RCC 7860 (cell line): ENCODE measurements at places on chromosomes 16 and 17.

GRCh38 chr16:19745286-19746010, 27.4 kb downstream of the IQCK start:
- no peak for DNase-seq

- DNase-seq: no peak
These were observed 15.4 kb downstream of the DNAAF8 start for GRCh38 chr16:4749700-4750257.

GRCh38 chr17:41654678-41655607, 30.6 kb upstream of the KRT17 start:
- DNase-seq: no peak

- DNase-seq: peak; percentile 10
These were observed 37.4 kb downstream of the ARHGAP23 start for GRCh38 chr17:38465391-38466345.

DNA sequence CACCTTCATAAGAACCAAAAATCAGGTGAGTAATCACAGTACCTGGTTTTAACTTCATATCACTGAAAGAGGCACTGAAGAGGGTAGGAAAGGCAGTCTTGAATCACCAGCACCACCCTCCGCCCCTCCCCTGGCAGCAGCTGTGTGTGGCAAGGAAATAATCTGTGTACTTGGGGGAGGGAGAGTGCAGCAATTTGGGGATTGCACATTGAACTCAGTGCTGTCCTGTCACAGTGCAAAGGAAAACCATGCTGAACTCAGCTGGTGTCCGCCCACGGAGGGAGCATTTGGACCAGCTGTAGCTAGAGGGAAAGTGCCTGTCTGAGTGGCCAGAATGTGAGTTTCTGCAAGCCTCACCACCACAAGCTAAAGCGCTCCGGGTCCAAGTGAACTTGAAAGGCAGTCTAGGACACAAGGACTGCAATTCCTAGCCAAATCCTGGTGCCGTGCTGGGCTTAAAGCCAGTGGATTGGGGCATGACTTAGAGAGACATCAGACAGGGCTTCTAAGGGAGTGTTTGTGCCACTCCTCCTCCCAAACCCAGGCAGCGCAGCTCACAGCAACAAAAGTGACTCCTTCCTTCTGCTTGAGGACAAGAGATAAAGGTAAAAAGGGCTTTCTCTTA, 39.7 kb upstream of the ALDH3A1 start:
- no peak for DNase-seq

DNA sequence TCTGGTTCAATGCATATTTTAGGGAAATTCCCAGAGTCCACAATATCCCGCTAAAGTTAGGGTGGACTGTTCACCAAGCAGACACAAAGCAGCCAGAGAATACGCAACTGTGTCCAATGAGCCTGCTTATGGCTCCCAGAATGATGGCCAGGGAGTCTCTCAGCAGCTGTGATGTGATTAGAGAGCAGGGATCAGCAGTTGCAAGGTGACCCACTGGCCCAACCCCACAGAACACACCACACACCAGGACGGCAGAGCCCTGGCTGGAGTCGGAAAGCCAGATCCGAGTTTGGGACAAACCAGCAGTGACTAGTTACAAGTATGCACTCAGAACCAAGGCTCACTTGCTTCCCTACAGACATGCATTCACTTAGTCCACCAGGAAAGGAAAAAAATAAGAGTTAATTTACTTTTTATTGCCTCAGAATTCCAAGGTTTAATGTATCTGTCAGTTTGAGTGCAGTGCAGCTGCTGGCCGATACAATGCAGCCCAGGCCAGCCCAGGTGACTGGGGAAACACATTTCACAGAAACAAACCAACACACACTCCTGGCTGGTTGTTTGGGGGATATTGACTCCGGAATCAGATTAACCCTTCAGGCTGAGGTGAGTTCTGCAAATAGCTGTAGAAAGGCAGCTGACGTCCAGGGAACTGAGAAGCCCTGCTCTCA, 121.7 kb downstream of the HIC1 start:
- DNase-seq: no peak

- DNase-seq: no peak
These were observed 31.0 kb downstream of the CTCF start for GRCh38 chr16:67593288-67593687.

DNA sequence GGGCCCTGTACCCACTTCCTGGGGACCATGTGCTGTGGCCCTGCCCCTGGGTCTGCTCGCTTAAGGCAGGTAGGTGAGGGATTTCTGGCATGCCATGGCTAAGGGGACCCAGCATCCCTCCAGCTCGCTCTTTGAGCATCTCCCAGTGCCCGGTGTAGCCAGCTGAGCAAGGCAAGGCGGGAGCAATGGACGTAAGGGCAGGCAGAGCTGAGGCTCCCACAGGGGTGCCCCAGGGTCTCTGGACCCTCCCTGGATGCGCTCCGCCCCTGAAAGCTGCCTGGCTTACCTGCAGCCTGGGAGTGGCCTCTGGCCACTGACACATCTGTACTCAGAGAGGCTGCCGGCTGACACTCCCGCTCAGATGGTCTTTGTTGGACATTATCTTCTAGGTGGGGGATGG, 189.9 kb downstream of the IRF8 start:
- DNase-seq: no peak

GRCh38 chr17:77497578-77497934, 356.8 kb downstream of the SEC14L1 start:
- DNase-seq: no peak

DNA sequence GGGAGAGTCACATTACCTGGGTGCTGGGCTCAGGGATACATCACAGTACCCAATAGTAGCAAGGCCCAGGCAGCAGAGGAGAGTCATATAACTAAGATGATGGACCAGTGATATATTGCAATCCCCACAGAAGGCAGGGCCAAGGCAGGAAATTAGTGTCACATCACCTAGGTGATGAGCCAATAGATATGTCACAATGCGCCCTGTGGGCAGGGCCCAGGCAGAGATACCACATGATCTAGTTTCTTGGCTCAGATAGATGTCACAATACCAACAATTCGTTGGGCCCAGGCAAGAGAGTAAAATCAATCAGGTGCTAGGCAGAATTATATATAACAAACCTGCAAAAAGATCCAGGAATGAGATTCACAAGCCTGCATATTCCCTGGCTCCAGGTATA, 2111.5 kb downstream of the TP53TG3F start:
- no peak for DNase-seq

DNA sequence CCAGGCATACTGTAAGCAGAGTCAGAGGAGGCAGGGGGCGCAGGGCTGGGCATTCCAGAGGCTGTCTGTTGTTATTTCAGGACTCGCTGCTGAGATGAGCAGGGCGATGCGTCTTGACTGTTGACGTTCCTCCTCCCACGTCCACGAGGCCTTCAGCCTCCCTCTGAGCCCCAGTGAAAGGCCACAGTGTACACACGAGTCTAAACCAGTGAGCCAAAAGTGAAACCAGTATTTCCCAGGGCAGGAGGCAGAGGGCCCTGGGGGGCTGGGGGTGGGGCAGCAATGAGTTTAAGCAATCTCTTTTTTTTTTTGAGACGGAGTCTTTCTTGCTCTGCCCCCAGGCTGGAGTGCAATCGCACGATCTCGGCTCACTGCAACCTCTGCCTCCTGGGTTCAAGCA, 21.5 kb downstream of the SMTNL2 start:
- DNase-seq: no peak

GRCh38 chr16:74035816-74036215, 260.8 kb upstream of the PSMD7 start:
- no peak for DNase-seq

GRCh38 chr16:87493608-87494280, 920 bp upstream of the ZCCHC14 start:
- no peak for DNase-seq

GRCh38 chr16:78984324-78984723, 616.2 kb downstream of the MAF start:
- no peak for DNase-seq

DNA sequence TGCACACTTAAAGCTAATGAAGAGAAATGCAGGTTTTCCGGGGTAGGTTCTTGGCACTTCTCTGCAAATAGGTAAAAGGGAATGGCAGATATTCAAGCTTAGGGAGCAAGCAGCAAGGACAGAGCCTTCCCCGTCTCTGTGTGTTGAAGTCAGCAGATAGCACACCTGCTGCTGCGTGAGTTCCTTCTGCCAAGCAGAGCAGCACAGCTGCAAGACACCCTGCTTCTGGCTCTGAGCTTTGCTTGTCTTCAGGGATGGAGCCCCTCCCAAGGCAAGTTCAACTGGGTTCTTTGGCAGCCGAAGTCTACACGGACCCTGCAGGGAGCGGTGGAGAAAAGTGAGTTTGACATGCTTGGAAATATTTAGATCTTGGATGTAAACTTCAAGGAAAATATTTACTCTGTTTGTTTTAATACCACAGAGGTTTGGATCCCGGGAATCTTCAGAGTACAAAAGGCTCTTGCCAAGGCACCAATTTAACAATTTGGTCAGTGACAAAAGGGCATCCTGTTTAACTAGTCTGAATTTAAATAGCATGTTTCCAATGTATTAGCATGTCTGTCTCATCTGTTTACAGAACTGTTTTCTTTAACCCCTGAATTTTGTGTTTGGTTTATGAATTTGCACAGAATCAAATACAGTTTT, 113.4 kb upstream of the KCNJ16 start:
- DNase-seq: no peak

DNA sequence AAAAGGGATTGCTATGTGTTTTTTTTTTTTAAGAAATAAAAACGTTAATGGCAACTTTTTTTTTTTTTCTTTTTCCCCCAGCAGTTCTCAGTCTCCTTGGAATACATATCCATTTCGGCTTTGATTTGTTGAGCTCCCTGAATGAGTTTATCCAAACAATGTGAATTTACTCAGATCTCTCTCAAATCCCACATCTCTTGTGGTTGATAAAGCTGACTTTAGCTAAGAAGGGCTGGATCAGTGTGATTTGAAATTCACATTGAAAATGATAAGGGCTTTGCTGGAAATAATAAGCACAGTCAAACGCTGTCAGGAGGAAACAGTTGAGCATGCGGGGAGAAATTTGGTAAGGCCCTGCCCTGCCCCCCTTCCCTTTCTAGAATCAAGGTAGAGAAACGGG, 74.1 kb upstream of the IRX3 start:
- no peak for DNase-seq

DNA sequence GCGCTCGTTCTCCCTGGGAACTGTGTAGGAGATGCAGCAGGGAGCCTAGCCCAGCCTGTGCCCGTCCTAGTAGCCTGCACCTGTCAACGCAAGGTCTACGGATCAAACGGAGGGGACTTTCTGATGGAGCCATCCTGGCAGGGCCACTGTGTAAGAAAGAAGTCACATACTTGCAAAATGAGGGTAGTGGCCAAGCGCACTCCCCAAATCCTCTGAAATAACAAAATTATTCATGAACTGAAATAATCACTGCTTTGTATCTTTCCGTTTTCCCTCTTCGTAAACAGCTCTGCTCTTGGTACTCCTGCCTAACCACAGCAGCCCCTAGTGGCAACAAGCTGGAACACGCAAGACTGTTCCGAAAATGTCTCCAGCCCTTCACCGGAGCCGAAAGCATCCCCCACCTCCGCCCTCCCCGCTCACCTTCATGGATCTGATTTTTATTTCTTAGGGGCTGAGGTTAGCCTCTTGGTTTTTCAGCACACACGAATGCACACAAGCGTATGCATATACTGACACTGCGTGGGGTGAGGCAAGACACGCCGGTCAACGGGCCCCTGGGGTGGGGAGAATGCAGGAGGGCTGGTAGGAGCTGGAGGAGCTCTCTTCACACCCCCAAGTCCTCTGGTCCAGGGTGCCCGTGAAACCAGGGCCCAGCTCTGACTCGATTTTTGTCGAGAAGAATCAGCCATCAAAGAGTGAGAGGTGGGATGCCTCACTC, 100.8 kb downstream of the ABCC12 start:
- peak; percentile 28 for DNase-seq
